ENCODE measurements at places on chromosomes 4 and X.

GRCh38 chrX:134406356-134407064 is 53.5 kb upstream of the HPRT1 start:
- no peak for DNase-seq

DNA sequence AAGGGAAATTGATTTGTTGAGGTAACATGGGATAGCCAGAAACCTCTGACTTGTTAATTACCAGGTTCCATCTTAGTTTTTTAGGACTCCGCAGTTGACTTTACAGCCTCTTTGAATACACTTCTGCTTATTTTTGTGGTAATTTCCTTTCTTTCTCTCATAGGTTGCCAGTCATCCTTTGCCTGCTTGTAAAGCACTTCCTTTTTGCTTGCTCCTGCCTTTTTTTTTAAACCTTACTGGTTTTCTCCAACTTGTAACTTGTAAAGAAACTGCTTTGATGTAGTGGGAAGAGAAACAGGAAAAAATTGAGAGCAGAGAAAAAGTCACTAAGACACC is 2.6 kb downstream of the PGK1 start:
- DNase-seq, result no peak

DNA sequence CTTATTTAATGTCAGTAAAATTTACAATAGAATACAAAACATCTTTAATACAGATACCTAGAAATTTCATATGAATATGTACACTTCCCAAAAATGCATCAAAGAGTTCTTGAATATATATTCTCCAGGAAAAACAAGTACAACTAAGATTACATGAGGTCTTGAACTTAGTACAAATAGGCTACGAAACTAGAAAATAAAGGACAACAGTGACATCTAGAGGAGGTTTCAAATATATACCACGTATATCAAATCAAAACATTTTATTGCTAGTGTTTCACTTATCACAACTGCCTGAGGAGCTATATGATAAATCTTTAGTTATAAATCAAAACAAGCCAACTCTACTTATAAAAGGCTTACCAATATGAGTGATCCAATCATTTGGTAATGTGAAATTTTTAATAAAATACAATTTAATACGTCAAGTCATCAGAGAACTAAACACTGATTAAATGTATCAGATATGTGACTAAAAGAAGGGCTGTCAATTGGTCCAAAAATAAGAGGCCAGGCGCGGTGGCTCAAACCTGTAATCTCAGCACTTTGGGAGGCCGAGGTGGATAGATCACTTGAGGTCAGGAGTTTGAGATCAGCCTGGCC is 36.6 kb downstream of the ANAPC10 start:
- peak; percentile 51 for DNase-seq

DNA sequence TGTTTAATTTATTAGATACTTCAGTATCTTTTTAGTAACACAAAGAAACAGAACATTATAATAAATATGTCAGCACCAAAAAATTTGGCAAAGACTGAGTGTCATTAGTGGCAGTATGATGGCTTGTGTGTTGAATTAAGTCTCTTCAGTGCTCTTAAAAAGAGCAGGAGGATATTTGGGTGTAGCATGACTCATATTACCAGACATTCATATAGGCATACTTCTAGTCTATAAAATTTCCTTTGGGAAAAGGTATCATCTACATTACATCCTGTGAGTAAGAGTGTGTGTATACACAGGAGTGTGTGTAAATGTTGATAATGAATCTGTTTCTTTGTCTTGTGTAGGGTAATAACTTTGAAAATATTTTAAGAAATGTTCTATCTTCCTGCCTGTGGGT is 135.7 kb downstream of the CNKSR2 start:
- DNase-seq, result no peak

- no peak for DNase-seq
Measured at GRCh38 chr4:42404001-42404400, 6.7 kb downstream of the SHISA3 start.

DNA sequence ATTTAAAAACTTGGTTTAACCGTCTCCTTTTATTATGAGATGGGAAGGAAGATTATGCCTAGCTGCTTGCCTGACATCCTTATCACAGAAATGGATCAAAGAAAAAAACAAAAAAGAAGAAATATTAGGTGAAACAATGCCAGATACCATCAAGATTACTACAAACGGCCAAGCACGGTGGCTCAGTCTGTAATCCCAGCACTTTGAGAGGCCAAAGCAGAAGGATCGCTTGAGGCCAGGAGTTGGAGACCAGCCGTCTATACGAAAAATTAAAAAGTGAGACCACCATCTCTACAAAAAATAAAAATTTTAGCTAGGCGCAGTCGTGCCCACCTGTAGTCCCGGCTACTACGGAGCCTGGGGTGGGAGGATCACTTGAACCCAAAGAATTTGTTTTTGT is 2.3 kb downstream of the FRYL start:
- no peak for DNase-seq

GRCh38 chr4:56417396-56417795 is 18.0 kb downstream of the PPAT start:
- no peak for DNase-seq

DNA sequence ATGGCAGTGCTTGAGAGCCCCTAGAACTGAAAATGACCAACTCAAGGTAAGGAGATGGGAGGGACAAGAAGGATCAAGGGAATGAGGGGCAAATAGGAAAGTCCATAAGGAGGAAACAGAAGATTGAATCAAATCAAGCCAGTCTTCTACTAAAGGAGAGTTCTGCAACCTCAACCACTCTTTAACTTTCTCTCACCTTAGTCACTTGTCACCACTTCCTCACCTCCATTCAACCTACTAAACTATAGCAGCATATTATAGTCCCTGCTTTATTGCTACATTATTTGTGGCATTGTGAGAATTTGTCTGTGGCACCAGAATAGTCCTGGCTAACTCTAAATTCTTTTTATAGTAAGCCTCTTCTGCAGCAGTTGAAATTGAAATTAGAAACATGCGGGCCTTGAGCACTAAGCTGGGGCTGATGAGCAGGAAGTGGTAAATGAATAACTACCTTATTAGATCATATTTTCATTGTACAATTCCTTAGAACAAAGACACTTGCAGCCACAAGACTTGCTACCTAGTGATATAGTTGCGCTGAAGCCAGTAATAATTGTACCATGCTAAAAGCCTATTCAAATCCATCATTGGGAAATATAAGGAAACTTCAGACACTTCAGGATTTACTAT is 336.9 kb downstream of the ZNF674 start:
- peak; percentile 3 for DNase-seq

GRCh38 chrX:110216027-110216426 is 101.9 kb downstream of the AMMECR1 start:
- no peak for DNase-seq

GRCh38 chr4:6375620-6376295 is 96.7 kb downstream of the PPP2R2C start:
- no peak for DNase-seq

- DNase-seq, result no peak
Measured at GRCh38 chr4:173485164-173485563, 44.9 kb downstream of the HAND2 start.

DNA sequence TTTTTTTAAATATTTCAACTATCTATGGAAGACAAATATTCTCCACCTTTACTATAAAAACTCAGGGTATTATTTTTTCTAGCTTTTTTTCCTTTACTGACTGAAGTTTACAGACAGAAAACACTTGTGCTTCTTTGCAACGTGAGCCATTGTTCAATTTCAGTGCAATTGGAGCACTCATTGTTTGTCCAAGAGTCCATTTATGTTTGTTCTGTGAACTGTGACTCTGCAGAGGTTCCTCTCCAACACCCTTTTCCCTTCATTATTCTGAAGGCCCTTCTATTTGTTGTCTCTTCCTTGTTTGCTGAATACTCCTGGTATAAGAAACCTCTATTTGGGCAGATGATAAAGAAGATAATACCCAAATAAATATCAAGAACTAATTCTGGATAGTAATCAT is 37.4 kb downstream of the DAPP1 start:
- DNase-seq, result no peak

DNA sequence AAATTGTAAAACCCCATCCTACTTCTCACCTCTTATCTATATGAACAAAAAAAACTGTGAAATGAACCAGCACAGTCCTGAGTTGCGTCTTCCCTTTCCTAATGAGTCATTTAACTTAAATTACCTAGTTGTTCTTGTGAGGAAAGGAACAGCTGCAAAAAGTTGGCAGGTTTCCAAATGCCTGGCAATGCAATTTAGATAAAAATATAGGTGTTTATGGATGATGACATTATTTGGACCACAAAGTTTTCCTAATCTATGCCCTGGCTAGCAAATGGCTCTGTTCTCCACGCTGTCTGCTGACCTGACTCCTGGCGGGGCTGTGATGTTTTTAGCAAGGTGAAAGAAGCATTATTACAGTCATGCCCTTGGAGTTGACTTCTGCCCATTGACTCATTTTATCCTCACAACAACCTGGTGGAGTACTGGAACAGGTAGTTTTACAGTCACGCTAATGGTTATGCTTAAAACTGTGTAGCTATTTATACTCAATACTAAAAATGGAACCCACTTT is 29.8 kb upstream of the RELL1 start:
- no peak for DNase-seq

DNA sequence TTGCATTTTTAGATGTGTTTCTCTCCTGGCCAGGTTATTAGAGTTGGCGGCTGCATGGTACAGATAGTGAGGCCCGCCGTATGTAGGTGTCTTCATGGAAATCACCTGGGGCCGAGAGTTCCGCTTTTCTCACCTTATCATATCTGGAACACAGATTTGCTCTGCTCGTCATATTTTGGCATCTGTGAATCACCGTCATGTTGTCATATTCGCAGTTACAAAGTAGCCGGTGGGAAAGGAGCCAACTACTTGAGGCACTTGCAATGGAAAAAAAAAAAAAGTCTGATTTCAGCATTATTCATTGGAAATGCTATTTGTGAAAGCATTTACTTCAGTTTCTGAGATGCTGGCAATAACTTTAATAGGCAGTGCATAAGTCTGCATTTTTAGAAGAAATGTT is 1715.2 kb upstream of the TENM3 start:
- no peak for DNase-seq

DNA sequence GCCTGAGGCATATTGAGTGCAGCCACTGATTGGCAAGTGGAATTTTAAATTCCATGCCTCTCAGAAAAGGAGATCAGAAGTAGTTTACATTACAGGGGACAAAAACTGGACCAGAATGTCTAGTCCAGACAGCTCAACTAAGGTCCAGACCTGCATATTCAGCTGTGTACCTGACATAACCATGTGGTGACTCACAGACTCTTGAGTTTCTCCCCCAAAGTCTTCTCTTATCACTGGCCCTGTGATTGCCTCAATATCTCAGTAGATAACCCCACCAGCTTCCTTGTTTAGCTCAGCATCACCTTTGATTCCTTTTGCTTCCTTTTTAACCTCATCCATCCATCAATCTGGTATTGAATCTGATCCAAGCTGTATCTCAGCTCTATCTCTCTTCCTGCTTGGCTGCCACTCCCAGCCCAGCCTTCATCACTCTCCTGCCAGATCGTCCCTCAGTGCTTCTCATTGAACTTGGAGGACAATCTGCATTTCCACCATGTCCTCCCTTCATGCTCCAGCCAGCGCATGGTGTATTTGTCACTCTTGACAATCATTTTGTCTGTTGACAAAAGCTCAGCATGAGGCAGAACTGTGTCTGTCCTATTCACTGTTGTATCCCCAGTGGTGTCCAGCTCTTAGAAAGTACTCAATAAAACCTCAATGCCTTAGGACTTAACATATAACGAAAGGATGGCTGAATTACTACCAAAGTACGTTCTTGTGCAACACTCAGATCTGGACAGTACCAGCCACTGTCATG is 27.8 kb upstream of the SLC2A9 start:
- no peak for DNase-seq

DNA sequence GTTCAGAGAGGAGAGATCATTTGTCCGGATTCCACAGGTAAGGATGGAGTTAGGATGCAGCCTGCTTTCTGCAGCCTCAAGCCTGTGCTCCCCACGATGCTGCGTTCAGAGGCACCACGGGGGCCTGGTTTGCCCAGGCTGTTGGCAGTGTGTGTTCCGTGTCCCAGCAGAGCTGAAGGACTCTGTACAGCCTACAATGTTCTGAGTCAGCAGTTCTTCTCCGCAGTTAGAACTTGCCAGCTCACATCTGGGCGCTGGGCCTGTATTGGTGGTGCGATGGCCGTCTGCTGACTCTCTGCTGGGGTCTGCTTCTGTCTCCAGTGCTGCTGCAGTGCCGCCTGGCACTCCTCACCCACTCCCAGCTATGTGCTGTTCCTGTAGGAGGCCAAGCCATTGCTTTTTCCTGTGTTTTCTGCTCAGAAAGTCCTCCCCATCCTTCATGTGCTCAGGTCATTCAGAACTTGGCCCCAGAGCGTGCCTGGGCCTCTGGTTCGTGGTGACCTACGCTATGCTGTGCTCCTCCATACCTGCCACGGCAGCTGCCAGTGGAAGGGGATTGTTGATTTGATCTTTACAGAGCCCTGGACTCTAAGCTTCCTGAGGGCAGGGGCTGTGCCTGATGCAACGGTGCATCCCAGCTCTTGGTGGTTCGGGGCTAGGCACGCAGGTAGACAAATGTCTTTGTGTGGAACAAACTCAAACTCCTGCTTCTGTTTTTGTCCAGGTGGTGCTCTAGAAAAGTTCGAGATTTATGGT is 42.6 kb upstream of the TADA2B start:
- no peak for DNase-seq

DNA sequence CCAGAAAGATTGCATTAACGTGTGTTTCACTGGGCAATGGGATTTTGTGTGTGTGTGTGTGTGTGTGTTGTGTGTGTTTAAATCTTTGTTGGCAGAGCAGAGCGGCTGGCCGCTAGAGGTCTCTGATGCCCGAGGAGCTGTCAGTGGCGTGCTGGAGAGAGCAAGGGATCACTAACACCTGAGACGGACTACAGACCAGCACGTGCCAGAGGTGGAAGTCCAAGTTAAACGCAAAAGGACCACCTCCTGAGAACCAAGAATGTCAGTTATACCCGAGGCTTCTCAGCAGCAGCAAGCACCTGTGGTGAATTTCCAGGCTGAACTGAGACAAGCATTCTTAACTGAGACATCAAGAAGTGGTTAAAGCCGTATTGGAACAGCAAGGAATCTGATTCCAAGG is 9.0 kb upstream of the SLC25A14 start:
- DNase-seq, result peak; percentile 28

DNA sequence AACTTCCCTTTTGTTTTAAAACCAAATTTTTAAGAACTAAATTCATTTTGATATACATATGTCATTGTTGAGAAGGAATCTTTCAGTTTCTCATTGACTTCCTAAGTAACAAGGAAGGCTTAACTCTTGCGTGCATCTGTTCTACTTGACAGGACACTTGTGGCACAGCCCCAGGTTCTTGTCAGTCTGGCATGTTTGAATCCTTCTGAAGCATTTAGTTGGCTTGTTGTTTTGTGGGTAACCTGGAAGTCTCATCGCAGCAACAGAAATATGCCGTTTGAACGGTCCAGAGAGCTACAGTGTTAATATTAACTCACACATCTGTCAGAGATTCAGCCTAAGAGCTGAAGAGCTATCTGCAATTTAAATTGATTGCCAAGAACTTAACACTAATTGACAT is 76.0 kb downstream of the GLRA3 start:
- DNase-seq, result no peak

- no peak for DNase-seq
Measured at GRCh38 chr4:24888475-24889344, 24.1 kb downstream of the CCDC149 start.

Data from CD4-positive, alpha-beta T cell treated with Interleukin-2 at 100 ng/mL for 4 hours (primary cell).